HCEC 1CT (cell line): ENCODE measurements at places on chromosomes 5 and 9.

DNA sequence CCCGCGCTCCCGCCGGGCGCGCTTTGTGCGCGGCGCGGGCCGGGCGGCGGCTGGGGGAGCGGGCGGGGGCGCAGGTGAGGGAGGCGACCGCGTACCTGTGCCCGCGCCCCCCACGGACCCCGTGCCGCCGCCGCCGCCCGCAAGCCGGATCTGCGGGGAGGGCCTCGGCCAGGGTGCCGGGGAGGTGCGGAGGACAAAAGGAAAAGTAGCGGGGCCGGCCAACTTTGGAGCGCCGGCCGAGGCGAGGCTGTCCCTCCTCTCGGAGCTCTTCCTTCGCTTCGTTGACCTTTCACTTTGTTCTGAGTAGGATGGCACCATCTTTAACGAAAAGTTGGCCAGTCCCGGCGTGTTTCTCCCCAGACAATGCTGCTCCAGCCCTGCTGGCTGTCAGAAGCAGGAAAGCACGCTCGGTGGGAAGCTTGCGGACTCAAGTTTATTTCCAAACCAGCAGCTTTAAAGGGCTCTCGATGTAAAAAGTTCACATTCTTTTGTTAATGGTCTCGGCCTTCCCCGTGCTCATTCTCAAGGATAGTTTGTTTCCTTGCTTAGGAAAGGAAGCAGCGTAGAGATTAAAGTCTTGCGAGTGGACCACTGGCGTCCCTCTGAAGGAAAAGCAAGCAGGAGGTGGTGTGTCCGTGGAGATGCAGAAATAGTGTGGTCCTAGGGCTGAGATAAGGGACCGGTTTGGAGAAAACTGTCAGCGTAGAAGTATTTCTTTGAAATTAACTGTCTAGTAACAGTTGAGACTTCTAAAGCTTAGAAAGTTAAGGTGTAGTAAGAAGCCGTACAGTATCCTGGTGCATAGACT is 639 bp downstream of the EHMT1 start:
- DNase-seq: peak; percentile 32

- no peak for DNase-seq
These were observed 1905.8 kb upstream of the ACO1 start for GRCh38 chr9:30478684-30479083.

DNA sequence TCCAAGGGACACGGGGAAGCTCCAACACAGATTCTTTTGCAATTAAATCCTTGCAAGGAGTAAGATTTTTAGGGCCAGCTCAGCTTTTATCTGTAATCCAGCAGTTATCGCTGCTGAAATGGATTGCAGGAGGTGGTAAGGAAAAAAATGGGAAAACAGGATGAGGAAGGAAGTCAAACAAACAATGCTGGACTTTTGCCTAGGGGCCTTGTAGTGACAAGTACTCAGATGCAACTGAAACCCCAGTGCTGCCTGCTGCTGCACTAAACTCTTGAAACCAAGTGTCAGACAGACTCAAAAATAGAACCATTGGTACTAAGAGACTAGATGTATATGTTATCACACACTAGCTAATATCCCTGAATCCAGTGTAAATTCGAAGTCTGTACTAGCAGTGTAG is 309.2 kb downstream of the CTNND2 start:
- no peak for DNase-seq

DNA sequence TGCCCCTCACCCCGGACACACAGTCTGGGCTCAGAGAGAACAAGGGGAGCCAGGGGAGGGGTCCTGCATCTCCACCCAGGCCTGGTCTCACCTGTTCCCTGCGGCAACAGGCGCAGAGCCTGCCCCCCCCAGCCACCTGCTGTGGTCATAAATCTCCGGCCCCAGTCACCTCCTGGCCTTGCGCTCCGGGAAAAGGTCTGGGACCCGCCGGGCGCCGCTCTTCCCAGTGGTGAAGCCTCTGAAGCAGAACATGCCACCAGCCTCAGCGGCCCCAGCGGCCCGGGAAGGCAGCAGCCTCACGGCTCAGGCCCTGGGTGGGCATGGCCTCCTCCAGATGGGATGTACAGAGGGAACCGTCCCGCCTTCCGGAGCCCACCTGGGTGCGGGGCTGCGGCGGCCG is 20.6 kb downstream of the NOTCH1 start:
- no peak for DNase-seq

DNA sequence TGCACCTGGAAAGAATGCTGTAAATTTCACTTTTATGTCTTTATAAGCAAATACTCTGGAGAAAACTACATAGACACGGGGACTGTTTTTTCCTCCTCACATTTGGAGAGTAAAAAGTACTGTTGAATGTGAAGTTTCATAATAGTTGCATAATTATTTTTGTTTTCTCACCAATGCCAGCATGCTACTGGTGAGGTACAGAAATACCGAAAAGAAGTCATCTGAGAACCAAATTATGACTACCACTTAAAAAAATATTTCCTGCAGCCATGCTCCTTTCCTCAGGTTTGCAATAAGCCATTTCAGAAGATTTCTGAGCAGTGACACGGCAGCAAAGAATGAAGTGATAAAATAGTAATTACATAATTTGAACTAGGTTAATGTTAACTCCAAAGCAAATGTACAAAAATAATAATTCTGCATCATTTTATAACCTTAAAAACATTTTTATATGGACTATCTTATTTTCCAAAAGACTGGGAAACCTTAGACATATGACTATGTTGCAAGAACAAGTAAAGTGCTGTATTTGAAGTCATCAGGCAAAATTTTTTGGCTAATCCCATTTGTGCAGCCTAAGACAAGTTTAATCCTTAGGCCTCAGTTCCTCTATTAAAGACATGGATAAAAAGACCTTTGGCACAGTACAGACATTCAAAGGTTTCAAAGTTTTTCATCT is 144.7 kb downstream of the PCSK1 start:
- peak; percentile 41 for DNase-seq

DNA sequence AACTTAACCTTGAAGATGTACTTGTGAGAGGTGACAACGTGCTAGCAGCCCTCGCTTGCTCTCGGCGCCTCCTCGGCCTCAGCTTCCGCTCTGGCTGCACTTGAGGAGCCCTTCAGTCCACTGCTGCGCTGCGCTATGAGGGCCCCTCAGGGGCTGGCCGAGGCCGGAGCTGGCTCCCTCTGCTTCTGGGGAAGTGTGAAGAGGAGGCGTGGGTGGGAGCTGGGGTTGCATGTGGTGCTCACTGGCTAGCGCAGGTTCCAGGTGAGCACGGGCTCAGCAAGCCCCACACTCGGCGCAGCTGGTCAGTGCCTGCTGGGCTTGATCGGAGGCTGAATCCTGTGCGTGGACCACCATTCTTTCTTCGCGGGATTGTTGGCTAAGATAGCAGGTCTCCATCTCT is 166.1 kb downstream of the MRPS30 start:
- DNase-seq: no peak

GRCh38 chr5:95922798-95923197 is 38.9 kb downstream of the ELL2 start:
- no peak for DNase-seq

DNA sequence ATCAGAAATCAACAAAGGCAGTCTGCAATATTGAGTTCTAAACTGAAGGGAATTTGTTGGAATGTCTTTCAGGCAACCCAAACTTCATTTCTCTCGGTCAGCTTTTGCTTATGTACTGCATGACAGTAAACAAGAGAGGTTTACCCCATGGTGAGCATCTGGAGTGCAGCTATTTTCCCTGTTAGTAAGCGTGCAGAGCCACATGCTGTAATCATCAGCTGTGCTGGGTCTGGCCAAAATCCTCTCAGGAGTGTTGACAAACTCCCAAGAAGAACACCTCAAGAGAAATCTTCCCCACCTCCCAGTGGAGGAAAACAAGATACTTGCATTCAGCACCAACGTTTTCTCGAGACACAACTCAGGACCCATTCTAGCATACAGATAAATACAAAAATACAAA is 83.6 kb upstream of the ADAMTSL1 start:
- DNase-seq: peak; percentile 3

- DNase-seq: peak; percentile 62
These were observed at the start of gene EFNA5 for GRCh38 chr5:107670932-107671741. EFNA5 (minus strand) TSS chr5:107670937.

- DNase-seq: peak; percentile 55
These were observed 735 bp downstream of the ECPAS start for GRCh38 chr9:111483439-111483857.

- no peak for DNase-seq
These were observed 643 bp upstream of the RNF130 start for GRCh38 chr5:180072256-180072548.

GRCh38 chr5:119291877-119292276 is 63.9 kb upstream of the TNFAIP8 start:
- no peak for DNase-seq

GRCh38 chr5:54718656-54719055 is 201.1 kb downstream of the SNX18 start:
- no peak for DNase-seq

- peak; percentile 82 for DNase-seq
These were observed 52.8 kb downstream of the IRF1 start for GRCh38 chr5:132437604-132438266.

- DNase-seq: no peak
These were observed 73.7 kb downstream of the ZNF462 start for GRCh38 chr9:106936680-106937079.

DNA sequence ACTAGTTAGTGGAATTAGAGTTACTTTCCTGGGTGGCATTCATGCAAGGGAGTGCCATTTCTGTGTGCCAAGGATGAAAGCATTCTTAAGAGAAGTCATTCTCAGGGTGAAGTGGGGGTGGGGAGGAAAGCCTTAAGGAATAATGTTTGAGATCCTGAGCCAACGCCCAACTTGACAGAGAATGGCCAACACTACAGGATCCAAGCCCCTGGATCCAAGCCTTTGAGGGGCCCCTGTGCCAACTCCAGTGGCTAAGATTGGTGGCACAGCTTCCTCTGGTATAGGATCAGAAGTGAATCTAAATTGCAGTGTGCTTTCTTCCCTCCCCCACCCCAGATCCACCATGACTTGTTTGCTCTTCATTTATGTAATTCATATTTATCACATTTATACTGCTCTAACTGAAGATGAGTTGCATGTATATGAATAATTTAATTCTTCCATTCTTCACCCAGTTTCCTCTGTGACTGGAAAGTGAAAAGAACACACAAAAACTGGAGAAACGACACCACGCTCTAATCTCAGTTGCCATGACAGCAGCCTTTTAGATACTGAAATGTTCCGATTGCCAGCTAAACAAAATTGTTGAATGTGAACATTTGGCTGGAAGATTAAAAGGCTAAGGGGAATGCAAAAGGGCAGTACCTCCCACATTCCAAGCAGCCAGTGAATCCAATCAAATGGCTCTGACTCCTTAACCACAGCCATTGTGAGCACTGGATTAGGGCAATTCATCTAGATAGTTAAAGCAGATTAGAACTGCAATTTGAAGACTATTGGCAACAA is 4.5 kb downstream of the ZNF608 start:
- DNase-seq: peak; percentile 94

- DNase-seq: no peak
These were observed 155.5 kb upstream of the PPP1R2B start for GRCh38 chr5:156694598-156694997.

DNA sequence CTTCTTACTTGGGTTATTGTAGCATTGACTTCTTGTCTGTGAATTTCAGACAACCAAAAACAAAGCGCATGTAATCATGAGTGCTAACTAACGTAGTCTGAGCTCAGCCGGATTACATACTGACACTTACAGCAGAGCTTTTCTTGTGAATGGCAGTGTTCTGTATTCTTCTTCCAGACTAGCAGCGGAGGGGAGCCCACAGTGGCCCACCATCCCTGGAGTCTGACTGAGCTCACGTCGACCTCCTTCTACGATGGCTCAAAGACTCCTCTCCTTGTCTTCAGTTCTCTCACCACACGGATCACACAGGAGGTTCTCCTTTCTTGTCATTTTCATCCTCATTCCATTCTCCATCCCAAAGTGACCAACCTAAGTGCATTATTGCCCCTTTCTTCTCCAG is 211.4 kb downstream of the CHSY3 start:
- no peak for DNase-seq

- DNase-seq: no peak
These were observed 9.3 kb downstream of the SLC28A3 start for GRCh38 chr9:84331119-84331809.

- no peak for DNase-seq
These were observed 41.3 kb downstream of the LNPEP start for GRCh38 chr5:96977228-96977627.

DNA sequence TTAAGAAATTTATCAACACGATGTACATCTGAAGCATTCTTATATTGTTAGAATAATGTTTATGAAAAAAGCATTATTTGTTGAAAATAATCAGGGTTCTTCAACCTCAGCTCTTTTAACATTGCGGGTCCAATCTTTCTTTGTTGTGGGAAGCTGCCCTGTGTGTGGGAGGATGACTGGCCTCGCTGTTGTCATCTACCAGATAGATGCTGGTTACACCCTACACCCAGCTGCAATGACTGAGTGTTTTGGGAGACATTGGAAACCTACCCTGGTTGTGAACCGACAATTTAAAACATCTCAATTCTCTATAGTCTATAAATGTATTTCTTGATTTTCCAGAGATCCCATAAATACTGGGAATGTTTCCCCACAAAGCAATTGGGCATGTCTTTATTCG is 794.2 kb upstream of the CDH10 start:
- DNase-seq: no peak

GRCh38 chr9:112048924-112049691 is 126.0 kb downstream of the SUSD1 start:
- peak; percentile 40 for DNase-seq

GRCh38 chr5:30092548-30092947 is 1100.9 kb upstream of the CDH6 start:
- DNase-seq: no peak

DNA sequence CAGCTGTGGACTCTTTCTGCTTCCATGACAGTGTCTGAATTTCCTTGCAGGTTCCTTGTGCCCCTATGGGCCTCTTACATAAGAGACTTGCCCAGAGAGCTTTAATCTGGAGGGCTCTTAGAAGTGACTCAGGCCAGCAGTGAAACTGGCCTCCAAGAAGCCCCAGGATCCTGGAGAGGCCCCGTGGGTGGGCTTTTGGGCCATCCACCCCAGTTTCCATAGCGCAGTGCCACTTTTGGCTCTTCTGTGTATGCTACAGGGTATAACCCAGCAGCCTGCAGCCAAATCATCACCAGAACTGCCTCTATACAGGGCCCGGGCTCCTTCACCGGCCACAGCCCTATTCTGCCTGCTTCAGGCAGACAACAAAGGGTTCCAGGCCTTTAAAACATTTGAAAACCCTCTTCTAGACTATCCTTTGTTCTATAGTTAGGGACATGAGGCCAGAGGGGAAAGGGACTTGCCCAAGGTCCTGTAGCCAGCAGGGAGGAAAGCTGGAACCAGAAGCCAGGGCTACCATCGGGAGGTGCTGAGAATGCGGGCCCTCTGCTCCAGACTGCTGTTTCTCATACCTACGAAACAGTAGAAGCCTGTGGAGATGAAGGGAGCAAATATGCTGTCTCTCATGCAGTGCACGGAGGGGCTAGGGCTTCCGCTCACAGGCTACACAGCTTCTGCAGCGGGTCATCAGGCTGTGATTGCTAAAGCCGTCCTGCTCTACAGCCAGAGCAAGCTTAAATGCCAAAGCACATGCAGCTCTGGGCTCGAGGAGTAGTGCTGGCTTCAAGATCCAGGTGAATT is 18.0 kb downstream of the SH3PXD2B start:
- no peak for DNase-seq

GRCh38 chr5:73596705-73597328 is 29.2 kb upstream of the ARHGEF28 start:
- DNase-seq: peak; percentile 59
